ENCODE measurements at places on chromosomes 12 and 14.
A peak's percentile ranks its signal among the peaks of the same experiment; 100 is the strongest.

DNA sequence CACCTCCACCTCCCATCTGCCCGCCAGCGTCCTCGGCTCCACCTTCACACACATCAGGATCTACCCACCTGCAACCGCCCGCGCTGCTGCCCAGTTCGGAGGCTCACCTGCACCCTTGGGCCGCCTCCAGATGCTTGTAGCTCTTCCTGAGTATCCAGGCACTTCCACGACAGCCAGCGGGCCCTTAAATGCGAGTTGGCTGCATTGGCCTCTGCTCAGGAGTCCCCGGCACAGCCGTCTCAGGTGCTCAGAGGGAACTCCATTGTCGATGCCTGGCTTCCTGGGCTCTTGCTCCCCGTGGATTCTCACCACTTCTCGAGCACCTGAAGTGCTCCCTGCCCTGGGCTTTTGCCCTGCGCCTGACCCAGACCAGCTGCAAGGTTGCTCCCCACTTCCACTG, 21.9 kb upstream of the CDCA4 start:
- DNase-seq = no peak

DNA sequence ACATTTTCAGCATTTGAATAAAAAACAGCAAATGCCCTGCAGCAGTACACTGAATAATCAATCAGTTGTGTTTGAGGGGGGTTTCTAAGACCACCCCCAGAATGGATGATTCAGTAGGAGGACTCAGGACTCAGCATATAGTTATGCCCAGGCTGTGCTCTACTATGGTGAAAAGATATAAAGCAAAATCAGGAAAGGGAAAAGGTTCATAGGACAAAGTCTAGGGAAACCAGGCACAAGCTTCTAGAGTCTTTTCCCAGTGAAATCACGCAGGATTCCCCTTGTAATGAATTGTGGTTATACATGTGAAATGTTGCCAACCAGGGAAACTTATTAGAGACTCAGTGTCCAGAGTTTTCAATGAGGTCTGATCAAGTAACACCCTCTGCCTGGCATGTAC, 25.0 kb upstream of the SLC17A8 start:
- no peak for DNase-seq

GRCh38 chr14:92615451-92615850, 101.9 kb downstream of the RIN3 start:
- DNase-seq = peak; percentile 65

GRCh38 chr12:52182898-52183543, 8.8 kb downstream of the KRT80 start:
- DNase-seq = no peak

GRCh38 chr14:95111507-95112164, 45.7 kb downstream of the DICER1 start:
- no peak for DNase-seq

DNA sequence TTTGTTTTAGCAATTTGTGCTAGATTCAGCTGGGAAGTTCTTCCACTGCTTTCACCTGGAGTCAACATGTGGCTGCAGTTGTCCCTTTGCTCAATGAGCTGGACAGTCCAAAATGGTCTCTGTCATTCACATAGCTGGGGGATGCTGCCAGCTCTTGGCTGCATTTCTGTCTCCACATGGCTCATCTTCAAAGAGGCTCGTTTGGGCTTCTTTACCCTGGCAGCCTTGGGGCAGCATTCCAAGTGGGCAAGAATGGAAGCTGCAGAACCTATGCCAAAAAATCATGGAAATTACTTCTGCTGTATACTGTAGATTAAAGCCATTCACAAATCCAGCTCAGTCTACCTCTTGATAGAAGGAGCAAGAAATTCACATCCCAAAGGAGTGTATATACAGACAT, 199.1 kb downstream of the SLC5A8 start:
- no peak for DNase-seq

GRCh38 chr12:59646636-59647035, 50.8 kb downstream of the SLC16A7 start:
- DNase-seq = no peak

Data from activated naive CD8-positive, alpha-beta T cell treated with anti-CD3 and anti-CD28 coated beads, Interleukin-2, amount 50 U/mL, for 24 hours (primary cell).